ENCODE measurements at places on chromosomes 6 and 20.

- DNase-seq, result no peak
These were observed 72.4 kb upstream of the KIF25 start for GRCh38 chr6:167925026-167925425.

DNA sequence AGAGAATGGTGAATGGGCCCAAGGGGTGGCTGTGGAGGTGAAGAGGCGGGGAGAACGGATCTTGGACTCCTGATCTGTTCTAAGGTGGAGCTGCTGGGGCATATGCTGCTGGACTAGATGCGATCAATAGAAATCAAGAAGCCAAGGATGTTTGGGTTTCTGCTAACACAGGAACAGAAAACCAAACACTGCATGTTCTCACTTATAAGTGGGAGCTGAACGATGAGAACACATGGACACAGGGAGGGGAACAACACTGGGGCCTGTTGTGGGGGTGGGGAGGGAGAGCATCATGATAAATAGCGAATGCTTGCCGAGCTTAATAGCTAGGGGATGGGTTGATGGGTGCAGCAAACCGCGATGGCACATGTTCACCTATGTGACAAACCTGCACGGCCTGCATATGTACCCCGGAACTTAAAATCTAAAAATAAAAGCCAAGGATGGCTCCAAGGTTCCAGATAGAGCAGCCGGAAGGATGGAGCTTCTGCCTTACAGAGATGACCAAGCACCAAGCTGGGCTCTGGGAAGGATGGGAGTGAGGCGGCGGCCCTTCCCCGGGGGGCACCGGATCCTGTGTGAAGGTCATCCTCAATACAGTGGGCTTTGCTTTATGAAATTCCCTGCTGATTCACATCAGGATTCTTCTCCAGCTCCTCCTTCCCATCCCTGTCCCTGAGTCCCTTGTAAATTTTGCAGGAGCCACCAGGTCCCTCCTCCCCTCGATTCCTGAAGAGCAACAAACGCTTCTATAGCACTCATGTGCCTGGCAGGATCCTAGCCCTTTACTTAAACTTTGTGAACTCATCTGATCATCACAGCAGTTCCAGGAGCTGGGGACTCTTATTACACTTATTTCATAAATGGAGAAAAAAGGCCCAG, 109.2 kb upstream of the PTPN1 start:
- no peak for DNase-seq

DNA sequence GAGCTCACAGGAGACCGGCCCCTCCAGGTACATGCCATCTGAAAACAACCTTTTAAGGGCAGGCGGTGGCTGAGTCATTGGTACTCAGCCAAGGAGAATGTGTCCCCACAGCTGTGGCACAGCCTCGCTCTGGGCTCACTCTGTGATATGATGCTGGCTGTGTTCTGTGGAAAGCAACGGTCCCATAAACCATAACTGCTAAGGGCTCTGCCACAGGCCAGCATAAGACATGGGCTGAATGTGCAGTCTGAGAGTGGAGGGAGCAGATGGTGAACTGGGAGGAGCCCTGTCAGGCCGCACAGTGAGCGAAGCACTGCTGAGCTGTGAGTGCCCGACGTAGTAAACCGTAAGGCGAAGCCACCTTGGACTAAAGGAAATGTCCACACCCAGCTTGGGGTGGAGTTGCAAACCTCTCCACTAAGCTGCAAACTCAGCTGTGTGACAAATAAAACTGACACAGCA, 375.8 kb downstream of the THBS2 start:
- DNase-seq, result no peak

DNA sequence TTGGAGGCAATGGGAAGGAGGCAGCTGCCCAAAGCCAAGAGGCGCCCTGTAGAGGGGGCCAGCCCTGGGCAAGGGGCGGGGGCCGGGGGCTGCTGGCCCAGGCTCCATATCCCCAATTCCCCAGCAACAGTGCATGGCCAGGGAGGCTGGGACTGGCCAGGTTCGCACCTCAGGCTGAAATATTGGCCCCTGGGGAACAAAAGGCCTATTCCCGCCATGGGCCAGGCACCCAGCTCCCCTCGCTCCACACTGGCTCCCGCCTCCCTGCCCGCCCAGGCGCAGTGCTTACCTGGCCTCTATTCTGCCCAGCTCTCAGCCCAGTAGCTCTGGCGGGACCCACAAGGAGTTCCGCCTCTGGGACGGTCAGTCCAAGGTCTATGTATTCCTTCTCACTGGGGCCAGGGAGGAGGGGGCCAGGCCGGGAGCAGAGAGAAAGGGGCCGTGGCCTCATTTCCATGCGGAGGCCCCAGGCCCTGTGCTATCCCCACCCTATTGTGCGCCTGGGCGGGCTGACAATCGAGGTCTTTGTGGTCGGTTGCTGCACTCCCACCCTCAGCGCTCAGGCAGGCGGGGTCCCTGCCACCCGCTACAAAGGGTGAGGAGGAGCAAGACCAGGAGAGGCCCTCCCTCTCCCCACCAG, 42.3 kb downstream of the YTHDF1 start:
- DNase-seq, result no peak

- no peak for DNase-seq
These were observed 188.3 kb upstream of the MARCKS start for GRCh38 chr6:113668641-113669408.

DNA sequence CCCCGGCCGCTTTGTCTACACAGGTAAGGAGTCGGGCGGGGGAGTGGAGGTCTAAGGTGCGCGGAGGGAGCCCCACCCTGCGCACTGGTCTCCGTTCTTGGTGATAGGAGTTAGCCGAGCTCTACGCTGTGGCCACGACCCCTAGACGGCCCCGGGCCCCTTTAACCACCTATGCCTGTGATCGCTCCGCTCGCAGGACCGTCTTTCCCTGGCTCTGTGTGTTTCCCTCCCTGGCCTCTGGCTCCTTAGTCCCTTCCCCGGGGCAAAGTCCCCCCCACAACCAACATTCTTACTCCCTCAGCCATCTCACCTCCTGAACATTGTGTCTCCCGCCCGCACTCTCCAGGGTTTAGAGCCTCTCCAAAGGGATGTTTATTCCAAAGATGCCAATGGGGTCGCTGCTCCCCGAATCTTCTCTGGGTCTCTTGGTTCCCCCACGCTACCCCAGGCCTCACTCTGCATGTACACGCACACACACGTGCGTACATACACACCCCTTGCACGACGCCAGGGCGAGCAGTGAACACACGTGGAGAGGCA, 50.4 kb downstream of the CPXM1 start:
- no peak for DNase-seq

GRCh38 chr6:107648983-107649382, 159.1 kb downstream of the SOBP start:
- no peak for DNase-seq

Measured in CD4-positive, alpha-beta T cell (primary cell).